ENCODE measurements at places on chromosomes 5 and 9.

- DNase-seq, result no peak
These were observed 123.7 kb upstream of the CPEB4 start for GRCh38 chr5:173764332-173765028.

- no peak for DNase-seq
These were observed 30.0 kb downstream of the S1PR3 start for GRCh38 chr9:89021154-89021803.

DNA sequence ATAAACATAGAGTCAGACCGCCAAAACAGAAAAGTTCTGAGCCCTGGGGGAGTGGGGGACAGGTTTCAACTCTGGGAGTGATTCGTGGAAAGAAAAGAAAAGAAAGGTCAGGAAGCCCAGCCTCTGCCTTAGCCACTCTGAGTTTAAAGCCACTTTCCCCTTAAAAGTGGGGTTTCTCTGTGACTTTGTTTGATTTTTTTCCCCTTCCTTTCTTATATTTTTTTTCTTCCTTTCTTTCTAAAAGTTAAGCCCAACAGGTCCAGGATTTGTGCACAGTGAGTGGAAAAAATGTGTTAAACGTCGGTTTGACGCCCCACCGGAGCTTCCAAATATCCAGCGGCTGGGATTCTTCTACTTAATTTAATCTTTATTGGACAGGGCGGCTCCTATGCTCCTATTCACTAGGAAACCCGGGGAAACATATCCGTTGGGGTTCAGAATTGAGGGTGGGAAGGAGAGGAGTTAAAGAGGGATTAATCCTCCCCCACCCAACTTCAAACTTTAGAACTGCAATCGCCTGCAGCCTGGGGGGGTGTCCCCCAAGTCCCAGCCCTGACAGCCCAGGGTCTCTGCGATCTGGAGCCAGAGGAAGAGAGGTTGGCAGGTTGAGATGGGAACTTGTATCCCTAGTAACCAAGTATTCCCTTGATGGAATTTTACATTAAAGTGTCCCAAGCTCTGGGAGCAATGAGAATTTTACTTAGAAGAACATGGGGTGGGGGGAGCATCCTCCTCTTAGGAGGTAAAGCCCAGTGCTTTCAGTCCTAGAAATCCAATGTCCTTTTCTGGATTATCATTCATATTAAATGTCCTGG, 6.3 kb downstream of the NR2F1-AS1 start:
- DNase-seq, result no peak

- DNase-seq, result no peak
These were observed 15.0 kb downstream of the ABHD17B start for GRCh38 chr9:71895955-71896354.

DNA sequence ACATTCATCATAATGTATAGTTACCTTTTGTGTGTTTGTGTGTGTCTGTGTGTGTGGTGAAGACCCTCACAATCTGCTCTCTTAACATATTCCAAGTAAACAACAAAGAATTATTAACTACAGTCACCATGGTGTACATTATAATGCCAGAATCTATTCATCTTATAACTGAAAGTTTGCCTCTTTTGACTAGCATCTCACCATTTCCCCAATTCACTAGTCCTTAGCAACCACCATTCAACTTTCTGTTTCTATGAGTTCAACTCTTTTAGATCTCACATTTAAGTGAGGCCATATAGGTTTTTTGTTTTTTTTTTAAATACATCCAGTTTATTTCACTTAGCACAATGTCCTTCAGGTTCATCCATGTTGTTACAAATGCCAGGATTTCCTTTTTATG, 83.6 kb downstream of the SMC2 start:
- DNase-seq, result no peak

DNA sequence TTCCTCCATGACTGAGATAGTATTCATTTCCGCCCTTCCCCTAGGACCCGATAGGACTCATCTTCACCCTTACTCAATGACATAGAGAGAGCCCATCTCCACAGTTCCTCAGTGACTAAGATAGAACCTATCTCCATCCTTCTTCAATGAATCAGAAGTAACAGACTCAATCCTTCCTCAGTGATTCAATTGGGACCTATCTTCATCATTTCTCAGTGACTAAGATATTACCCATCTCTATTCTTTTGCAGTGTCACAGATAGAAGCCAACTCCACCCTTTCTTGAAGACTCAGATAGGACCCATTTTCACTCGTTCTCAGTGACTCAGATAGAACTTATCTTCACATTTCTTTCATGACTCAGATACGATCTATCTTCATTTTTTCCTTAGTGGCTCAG, 164.6 kb downstream of the FBXO4 start:
- no peak for DNase-seq

DNA sequence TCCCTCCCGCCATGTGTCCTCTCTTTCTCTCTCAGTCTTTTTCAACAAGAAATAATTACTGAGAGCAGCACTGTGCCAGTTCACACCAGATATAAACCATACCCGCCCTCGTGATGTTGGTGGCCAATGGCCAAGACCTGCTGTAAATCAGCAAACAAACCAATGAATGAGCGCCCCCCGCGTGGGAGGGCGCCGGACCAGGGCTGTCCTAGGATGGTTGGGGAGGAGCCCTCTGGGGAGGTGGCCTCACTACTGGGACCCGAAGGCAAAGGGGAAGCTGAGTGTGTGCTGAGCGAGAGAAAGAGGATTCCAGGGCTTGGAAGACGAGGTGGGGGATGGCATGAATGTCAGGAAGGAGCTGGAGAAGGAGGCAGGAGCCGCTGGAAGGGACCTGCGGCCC, 51.2 kb upstream of the BARHL1 start:
- no peak for DNase-seq

DNA sequence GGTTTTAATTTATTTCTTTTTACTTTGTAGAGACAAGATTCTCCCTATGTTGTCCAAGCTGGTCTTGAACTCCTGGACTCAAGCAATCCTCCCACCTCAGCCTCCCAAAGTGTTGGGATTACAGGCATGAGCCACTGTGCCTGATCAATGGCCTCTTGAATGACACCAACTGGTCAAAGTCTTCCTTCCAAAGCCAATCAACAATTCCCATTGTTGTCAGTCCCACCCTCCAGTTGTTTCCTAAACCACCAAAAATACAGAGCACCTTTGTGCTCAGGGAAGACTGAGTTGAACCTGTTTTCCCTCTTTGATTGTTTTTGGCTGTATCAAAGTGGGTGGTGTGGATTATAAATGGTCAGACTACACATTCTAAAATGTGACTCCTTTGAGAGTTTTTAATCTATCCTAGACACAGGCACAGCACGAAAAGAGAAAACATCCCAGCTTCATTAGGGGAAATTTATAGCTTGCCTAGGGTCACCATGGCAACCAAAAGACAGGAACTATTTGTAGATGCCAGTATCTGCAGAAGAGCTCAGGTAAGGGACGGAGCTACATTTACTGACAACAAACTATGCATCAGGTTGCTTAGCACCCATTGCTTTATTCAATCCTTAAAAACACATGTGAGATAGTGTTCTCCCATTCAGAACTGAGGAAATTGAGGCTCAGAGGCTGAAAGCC, 27.6 kb upstream of the ATP6V1G1 start:
- DNase-seq, result no peak

GRCh38 chr5:4207486-4207885, 611.9 kb downstream of the IRX1 start:
- DNase-seq, result no peak

GRCh38 chr9:27338527-27338903, 41.6 kb upstream of the EQTN start:
- no peak for DNase-seq

DNA sequence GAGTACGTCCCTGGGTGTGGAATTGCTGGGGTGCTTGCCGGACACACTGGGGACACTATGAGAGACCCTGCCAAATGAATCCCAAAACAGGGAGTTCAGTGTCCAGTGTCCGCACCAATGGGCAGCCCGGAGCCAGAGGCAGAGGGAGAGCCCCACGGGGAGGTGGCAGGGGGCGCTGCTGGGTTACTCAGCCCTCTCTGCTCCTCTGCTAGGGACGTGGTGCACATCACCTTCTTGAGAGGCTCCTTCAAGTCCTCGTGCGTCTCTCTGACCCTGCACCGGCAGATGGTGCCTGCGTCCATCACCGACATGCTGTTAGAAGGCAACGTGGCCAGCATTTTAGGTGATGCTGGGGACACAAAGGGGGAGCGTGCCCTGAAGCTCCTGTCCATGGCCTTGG, 20.8 kb downstream of the STKLD1 start:
- DNase-seq, result no peak

DNA sequence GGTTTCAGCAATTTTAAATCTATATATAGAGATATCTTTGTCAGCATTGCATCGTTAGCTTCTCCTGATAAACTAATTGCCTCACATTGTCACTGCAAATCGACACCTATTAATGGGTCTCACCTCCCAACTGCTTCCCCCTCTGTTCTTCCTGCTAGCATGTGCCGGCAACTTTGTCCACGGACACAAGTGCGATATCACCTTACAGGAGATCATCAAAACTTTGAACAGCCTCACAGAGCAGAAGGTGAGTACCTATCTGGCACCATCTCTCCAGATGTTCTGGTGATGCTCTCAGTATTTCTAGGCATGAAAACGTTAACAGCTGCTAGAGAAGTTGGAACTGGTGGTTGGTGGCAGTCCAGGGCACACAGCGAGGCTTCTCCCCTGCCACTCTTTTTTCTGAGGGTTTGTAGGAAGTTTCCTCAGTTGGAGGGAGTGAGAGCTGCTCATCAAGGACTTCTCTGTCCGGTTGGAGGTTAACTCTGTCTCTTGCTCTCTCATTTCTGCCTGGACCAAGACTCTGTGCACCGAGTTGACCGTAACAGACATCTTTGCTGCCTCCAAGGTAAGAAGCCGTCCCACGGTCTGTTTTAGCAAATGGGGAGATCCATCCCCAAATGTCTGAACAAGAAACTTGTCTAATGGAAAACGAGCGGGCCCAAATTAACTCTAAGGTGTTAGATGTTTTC, at the start of gene IL4:
Gene IL4 (plus strand): TSS at position 51 of the 692 bp plus-strand sequence. CDS start 62 bp downstream, at position 113.
- no peak for DNase-seq

- DNase-seq, result no peak
These were observed 22.7 kb downstream of the WNK2 start for GRCh38 chr9:93206576-93207155.

GRCh38 chr5:2003206-2003605, 120.5 kb upstream of the IRX4 start:
- DNase-seq, result no peak

DNA sequence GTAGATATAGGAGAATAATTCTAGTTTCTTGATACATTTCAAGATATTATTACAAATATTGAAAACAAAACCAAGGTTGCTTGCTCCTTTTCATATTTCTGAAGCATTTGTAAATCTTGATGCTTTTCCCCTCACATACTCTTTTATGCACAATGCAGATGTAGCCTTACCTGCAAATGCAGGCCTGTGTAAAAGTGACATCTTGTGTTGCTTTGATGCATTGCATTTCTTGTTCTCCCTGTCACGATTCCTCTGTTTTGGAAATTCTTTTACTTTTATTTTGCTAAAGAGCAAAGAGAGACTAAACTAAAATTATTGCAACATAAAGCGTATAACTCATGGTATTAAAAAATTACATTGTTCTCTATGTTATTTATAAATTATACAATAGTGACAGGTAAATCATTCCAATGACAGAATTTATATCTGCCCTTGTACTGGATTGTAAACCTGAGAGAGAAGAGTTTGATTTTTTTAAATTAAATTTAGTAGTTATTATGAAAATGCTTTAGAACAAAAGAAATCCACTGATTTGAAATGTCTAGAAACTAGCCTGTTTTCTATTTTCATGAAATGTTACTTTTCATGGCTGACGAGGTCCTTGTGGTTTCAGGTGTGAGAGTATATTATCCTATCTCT, 970.0 kb downstream of the MAT2B start:
- no peak for DNase-seq

GRCh38 chr5:40736103-40736875, 19.5 kb downstream of the TTC33 start:
- no peak for DNase-seq

GRCh38 chr9:116156621-116157314, 3.2 kb downstream of the PAPPA start:
- DNase-seq, result no peak

Measured in GF-D8 (cell line).